ENCODE measurements at places on chromosomes 1 and 21.

GRCh38 chr1:151213560-151213959 is 15.2 kb downstream of the PIP5K1A start:
- DNase-seq, result no peak

DNA sequence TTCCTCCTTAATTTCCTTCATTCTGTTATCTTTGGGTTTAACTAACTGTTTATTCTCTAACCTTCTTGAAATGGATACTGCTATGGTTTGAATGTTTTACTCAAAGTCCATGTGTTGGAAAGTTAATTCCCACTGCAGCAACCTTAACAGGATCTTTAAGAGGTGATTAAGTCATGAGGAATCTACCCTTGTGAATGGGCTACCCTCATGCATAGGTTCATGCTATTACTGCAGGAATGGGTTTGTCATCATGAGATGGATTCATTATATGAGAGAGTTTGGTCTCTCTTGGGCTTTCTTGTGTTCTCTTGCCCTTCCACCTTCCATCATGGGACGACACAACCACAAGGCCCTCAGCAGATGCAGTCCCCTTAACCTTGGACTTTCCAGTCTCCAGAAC is 516.9 kb downstream of the ADGRL2 start:
- no peak for DNase-seq

DNA sequence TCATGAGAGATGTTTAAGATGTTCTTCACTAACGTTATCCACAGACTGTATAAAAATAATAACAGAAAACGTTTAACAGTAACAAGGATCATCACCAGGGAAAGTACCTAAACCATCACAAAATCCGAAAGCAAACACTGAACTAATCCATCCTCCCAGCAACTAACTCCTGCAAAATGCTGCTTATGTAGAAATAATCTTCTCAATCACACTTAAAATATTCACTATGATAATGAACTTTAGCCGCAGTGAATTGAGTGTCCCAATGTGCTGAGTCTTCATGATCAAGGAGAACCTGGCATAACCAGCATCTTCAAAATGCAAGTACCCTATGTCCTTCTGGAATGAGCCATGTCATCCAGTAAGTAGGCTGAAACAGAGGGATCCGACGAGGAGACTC is 166.1 kb downstream of the LTN1 start:
- no peak for DNase-seq

DNA sequence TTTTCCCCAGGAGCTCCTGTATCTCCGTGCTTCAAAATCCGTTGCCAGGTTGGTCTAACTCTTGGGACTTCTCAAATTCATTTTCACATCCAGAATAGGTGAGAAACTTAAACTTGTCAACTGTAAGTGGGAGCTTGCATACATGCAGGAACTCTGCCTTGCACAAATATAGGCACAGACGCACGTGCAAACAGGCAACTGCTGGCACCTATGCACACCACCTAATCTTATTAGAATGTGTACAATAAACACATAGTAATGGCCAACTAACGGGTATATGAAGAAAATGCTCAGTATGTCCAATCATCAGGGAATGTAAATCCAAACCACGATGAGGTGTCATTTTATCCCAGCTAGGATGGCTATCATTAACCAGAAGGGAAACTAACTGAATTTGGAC is 22.6 kb upstream of the FCGR2A start:
- DNase-seq, result no peak

GRCh38 chr1:204032642-204033235 is 40.2 kb upstream of the SOX13 start:
- DNase-seq, result no peak

Measured in chondrocyte (in vitro differentiated cells).